ENCODE measurements at places on chromosomes 7 and 10.

GRCh38 chr10:35453855-35454532 lies 117.7 kb downstream of the CCNY start:
- DNase-seq = no peak

DNA sequence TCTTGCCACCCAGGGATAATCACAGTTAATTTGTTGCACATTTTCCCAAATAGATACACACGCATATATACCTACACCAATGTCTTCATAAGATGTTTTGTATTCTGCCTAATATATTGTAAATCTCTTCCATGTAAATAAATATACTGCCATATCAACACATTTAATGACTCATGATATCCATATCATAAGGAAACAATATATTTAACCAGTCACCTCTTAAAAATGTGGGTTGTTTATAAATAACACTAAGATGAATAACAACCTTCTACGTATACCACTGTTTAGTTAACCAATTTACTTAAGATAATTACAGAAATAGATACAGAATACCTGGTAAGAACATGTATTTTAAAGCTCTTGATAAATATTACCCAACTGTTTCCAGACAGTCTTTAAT lies 38.2 kb downstream of the ELAPOR2 start:
- DNase-seq = no peak

DNA sequence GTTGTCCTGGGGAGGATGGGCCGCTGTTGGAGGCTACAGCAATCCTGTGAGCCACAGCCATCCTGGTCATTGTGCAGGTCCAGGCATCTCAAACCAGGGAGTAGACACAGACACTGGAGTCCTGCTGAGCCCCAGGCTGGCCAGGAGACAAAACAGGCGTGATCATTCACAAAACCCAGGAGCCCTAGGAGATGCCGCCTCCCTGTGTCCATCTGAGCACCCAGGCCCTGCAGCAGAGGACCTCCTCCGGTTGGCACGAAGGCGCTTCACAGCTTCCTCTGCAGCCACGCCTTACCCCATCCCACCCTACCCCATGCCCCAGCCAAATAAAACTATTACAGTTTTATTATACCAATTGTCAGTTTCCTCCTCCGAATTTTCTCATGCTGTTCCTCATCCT lies 183.6 kb downstream of the PLXNA4 start:
- no peak for DNase-seq

DNA sequence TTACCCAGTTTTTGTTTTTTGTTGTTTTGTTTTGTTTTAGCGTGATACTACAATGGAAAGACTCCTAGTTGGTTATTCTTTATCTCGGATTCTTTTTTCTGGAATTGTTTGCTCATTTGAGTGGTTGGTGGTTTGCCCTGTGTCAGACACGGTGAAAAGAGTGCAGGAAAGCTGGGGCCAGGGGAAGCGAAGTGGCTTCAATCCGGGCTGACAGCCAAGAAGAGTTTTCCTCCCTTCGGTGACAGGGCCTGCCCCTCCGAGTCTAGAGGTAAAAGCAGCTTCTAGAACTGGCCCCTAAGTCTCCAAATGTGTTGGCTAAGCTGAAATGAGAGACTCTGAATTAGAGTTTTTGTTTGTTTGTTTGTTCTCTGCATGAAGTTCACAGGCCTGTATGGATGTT lies 5.7 kb upstream of the AP5Z1 start:
- DNase-seq = no peak

DNA sequence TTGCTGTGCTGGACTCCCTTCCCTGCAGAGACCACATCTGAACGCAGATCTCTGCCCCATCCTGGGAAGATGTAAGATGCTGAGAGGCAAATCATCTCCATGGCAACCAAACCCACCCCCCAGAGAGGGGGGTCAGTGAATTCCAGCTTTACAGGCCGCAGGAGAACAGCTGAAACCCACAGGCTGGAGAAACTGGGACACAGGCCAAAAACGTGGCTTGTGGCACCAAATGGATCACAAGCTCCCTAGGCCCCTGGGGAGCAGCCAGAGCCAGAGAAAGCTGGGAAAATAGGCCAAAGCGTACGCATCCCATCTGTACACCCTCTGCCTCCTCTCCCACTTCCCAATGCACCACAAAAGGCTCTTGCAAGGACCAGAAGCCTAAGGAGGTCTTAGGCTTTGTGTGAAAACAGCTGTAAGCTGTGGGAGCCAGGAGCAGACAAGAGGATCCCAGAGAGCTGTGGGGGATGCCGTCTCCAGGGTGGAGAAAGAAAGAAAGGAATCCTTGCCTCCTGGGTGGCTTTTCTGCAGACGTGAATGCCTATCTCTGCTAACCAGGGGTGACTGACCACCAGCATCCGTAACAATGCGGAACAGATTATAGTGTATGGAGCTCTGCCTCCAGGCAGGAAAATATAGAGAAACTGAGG lies 59.5 kb downstream of the TMEM130 start:
- DNase-seq = no peak

DNA sequence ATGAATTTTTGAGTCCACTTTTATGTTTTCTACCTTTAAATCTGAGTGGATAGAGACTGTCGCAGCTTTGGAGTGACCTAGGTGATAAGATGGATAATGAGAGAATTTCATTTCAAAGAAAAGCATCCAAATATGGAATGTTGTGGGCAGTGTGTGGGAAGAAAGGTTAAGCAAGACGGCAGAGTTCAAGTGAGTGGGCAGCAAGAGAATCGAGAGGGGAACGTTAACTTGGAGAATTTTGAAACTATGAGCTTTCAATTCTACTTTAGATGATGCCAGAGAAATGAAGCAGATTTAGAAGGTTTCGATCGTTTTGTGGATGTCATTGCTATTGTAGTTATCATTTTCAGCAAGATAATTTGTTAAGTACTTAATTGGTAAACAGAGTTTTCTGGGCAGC lies 73.0 kb downstream of the XRCC2 start:
- DNase-seq = no peak

- DNase-seq = no peak
Measured at GRCh38 chr7:80997841-80998240, 79.0 kb upstream of the SEMA3C start.

DNA sequence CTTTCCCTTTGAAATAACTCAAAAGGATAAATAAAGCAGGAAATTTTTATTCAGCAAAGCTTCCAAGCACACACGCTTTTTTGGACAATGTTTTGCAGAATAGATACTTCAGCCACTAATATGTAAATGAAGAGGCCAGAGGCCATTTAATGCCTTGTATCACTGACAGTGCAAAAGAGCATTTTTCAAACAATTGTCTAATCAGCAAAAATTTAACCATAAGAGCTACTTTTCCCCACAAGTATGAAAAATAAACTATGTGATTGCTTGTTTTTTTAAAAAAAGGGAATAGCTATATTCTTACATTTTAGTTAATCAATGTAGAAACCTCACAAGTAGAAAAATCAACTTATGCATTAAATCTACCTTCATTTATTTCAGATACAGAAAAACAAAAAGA lies 99.7 kb downstream of the COL28A1 start:
- DNase-seq = no peak

- DNase-seq = no peak
Measured at GRCh38 chr7:94706996-94707740, 51.2 kb upstream of the SGCE start.

DNA sequence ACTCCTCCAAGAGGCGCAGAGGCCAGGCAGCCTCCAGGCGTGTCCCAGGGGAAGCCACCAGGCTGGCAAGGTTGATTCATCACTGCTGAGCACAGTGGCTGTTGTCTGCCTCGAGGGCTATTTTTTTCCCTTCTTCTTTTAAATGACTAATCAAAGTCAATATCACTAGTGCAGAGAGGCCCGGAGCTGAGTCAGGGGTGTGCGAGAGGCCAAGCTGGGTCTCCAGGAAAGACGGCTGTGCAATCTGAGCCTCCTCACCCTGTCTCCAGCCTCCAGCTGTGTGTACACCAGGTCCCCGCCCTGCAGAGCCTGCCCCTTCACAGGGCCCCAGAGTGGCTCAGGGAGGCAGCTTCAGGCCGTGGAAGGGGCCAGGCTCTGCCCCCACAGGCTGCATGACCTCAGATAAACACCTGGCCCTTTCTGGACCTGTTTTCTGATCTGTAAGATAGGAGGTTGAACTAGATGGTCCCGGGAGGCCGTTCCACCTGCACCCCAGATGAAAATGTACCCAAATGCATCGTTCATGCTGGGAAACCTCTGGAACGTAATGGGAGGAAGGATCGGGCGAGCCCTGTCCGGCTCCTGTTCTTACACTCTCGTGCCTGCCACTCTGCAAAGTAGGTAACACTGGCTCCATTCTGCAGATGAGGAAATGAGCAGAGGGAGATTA lies 3.7 kb downstream of the STX1A start:
- DNase-seq = peak; percentile 98

DNA sequence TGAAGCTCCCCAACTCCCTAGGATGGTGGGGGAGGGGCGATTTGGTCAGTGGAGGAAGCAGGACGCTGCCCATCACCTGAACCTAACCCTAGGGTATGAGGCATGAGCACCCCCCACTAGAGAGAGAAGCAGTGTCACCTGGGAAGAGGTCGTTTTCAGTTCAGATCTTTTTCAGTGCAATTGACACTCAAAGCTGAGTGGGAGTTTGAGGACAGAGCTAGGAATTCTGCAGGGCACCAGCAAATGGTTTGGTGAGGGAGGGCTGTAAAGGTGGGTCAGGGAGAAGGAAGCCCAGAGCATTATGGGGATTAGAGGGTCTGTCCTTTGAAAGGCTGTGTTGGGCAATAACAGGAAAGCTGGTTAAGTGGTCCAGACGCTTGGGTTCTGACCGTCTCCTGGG lies 10.9 kb downstream of the BPGM start:
- no peak for DNase-seq

- DNase-seq = no peak
Measured at GRCh38 chr10:55979203-55979602, 381.9 kb downstream of the ZWINT start.
